ENCODE measurements at places on chromosomes 5 and 9. TPM values are rescaled to one million over a fixed set of nuclear protein-coding genes. Genes with fewer than 3 reads are reported as not detected.

PCSK1 gene
- total RNA-seq, result not detected

DNA sequence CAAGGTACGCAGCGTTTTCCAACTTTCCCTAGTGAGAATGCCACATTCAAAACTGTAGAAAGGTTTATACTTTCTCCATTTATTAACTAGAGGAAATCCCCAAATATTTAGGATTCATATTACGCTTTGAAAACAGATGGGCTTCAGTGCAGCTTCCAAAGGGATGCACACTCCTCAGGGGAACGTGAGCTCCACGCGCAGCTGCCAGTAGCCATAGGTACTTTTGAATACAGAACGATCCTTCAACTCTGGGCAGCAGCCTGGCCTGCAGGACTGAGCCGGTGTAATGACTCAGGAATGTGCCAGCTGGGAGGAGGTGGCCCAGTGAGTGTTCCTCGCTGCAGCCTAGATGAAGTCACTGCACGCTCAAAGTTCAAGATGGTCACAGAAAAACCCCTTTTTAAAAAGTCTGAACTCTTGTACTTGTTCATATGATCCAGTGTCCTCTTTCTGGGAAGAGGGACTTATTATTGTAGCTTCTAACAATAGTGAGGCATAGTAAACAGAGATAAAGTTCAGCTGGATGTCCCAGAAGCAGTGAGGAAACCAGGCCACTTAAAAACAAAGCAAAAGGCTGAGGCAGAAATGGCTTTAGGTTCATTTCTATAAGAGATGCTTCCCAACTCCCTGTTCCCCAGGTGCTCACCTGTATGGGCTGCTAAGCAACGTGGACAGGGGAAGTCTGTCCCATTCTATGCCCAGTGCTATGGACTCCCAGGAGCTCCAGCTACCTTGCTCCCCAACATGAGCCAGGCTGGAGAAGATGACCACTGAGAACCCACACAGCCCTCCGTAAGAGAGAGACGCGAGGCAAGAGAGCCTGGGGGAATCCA is 130.0 kb downstream of the LHFPL2 start:
- no peak overlapping the region for H3K27ac ChIP-seq
- no peak overlapping the region for H3K4me3 ChIP-seq
- no peaks in the 10 kb centered on the region for H3K4me1 ChIP-seq
- no peak for DNase-seq
- H3K27me3 ChIP-seq, result peaks cover 16% of the 10 kb centered on the region

- no peak overlapping the region for H3K4me3 ChIP-seq
- no peaks in the 10 kb centered on the region for H3K4me1 ChIP-seq
- no peak for DNase-seq
- H3K27ac ChIP-seq, result no peak overlapping the region
Measured at GRCh38 chr5:1227667-1228066, 2.5 kb downstream of the SLC6A18 start.

- no peak for DNase-seq
- no peaks in the 10 kb centered on the region for H3K36me3 ChIP-seq
- peaks cover 52% of the 10 kb centered on the region for H3K27me3 ChIP-seq
- no peak overlapping the region for H3K27ac ChIP-seq
Measured at GRCh38 chr9:86943201-86944113, 3.8 kb downstream of the GAS1 start.

GRCh38 chr5:51860532-51861018 is 477.3 kb downstream of the ISL1 start:
- no peaks in the 10 kb centered on the region for H3K36me3 ChIP-seq
- no peak overlapping the region for H3K27ac ChIP-seq
- no peaks in the 10 kb centered on the region for H3K27me3 ChIP-seq
- no peaks in the 10 kb centered on the region for H3K4me1 ChIP-seq
- H3K4me3 ChIP-seq, result no peak overlapping the region

GRCh38 chr5:117859176-117859575 is 1129.2 kb downstream of the DTWD2 start:
- no peak for DNase-seq
- no peaks in the 10 kb centered on the region for H3K4me1 ChIP-seq
- no peak overlapping the region for H3K4me3 ChIP-seq
- H3K27me3 ChIP-seq, result no peaks in the 10 kb centered on the region
- H3K27ac ChIP-seq, result no peak overlapping the region
- H3K36me3 ChIP-seq, result no peaks in the 10 kb centered on the region

GRCh38 chr9:99040911-99041582 is 63.9 kb upstream of the TGFBR1 start:
- no peaks in the 10 kb centered on the region for H3K36me3 ChIP-seq
- H3K27ac ChIP-seq, result no peak overlapping the region
- no peak for DNase-seq
- H3K4me1 ChIP-seq, result no peaks in the 10 kb centered on the region
- H3K27me3 ChIP-seq, result no peaks in the 10 kb centered on the region

GRCh38 chr9:35272989-35273388 is 111.2 kb downstream of the UNC13B start:
- H3K36me3 ChIP-seq, result no peaks in the 10 kb centered on the region
- H3K27ac ChIP-seq, result no peak overlapping the region
- H3K27me3 ChIP-seq, result peaks cover 5% of the 10 kb centered on the region
- H3K4me1 ChIP-seq, result no peaks in the 10 kb centered on the region

EPB41L4A gene
- total RNA-seq, result not detected

DNA sequence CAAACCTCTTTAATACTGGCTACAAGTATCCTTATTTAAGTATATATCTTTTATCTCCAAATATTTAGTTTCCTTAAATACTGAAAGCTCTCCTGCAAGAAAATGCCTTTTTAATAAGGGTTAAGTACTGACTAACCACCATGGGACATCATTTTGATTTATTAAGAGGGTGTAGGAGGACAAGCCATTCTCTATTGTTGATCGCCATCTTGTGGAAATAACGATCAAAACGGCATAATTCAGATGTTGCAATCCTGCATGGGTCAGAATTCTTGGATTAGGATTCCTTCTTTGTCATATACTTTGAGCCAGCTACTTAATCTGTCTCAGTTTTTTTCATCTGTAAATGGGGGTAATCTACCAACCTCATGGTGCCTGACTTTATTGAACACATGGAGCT is 28.7 kb upstream of the C5orf46 start:
- H3K4me3 ChIP-seq, result no peak overlapping the region
- DNase-seq, result no peak
- H3K27ac ChIP-seq, result no peak overlapping the region

GRCh38 chr5:100901821-100902341 is 1.2 kb downstream of the ST8SIA4 start:
- peak overlapping the region; percentile 99 for H3K4me3 ChIP-seq
- DNase-seq, result peak; percentile 45
- no peaks in the 10 kb centered on the region for H3K27me3 ChIP-seq
- peak overlapping the region; percentile 92 for H3K27ac ChIP-seq
- H3K36me3 ChIP-seq, result no peaks in the 10 kb centered on the region

GRCh38 chr5:87404359-87404758 is 8.4 kb downstream of the CCNH start:
- H3K27ac ChIP-seq, result no peak overlapping the region
- peaks cover 25% of the 10 kb centered on the region for H3K4me1 ChIP-seq
- no peak for DNase-seq
- peaks cover 82% of the 10 kb centered on the region for H3K36me3 ChIP-seq
- no peak overlapping the region for H3K4me3 ChIP-seq
- H3K27me3 ChIP-seq, result no peaks in the 10 kb centered on the region

- H3K27ac ChIP-seq, result no peak overlapping the region
- no peak for DNase-seq
- no peaks in the 10 kb centered on the region for H3K4me1 ChIP-seq
- H3K4me3 ChIP-seq, result no peak overlapping the region
Measured at GRCh38 chr5:116626945-116627679, 52.5 kb upstream of the SEMA6A start.

DNA sequence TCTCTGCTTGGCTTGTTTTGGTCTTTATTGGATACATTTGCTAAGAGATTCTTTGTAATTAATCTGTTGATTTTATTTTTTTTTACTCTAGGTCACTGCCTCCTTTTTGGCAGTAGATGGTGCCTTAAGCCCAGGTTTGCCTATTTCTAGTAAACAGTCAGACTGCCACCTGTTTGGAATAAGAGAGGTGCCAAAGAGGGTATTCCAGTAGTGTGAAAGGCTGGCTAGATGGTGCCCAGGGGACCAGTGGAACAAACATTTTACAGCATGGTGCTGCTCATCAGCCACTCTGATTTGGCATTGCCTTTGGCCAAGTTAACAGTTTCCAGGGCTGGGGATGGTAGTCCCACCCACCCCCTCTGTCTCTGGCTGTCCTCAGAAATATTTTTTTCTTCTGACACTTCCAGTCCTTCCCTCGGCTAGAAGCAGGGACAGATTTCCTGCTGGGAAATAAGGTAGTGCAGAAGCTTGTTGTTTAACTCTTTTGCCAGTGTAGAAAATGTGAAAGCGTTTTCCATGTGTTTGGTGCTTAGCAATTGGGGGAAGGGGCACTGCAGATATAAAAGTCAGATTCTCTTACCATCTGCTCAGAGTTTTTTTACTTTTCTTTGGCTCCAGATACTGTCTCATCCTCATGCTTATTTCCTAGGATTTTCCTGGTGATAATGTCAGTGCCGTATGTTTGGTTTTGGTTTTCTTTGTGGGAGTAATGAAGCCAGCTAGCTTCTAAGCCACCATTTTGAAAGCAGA is 36.6 kb upstream of the FBXL7 start:
- no peak overlapping the region for H3K4me3 ChIP-seq
- no peaks in the 10 kb centered on the region for H3K4me1 ChIP-seq
- H3K36me3 ChIP-seq, result no peaks in the 10 kb centered on the region
- no peak overlapping the region for H3K27ac ChIP-seq
- no peaks in the 10 kb centered on the region for H3K27me3 ChIP-seq
- DNase-seq, result no peak
